ENCODE measurements at places on chromosomes 5 and 9.

GRCh38 chr9:113564498-113565237, 101.1 kb downstream of the RGS3 start:
- DNase-seq: no peak

- no peak for DNase-seq
Observed at GRCh38 chr5:154320224-154321089, 125.3 kb upstream of the SAP30L start.

DNA sequence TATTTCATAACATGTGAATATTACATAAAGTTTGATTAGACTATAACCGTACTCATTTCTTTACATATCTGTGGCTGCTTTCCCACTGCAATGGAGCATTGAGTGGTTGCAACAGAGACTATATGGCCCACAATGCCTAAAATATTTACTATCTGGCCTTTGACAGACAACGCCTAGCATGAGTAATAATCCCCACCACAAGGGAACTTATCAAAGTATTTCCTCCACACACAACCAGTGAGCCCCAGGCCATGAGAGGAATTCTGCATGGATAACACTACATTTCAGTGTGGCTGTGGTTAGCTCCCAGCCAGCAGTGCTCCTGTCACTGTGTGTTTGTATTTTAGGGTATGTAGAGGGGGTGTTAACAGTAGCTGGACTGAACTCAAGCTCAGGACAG, 54.8 kb downstream of the FAM81B start:
- DNase-seq: peak; percentile 22

DNA sequence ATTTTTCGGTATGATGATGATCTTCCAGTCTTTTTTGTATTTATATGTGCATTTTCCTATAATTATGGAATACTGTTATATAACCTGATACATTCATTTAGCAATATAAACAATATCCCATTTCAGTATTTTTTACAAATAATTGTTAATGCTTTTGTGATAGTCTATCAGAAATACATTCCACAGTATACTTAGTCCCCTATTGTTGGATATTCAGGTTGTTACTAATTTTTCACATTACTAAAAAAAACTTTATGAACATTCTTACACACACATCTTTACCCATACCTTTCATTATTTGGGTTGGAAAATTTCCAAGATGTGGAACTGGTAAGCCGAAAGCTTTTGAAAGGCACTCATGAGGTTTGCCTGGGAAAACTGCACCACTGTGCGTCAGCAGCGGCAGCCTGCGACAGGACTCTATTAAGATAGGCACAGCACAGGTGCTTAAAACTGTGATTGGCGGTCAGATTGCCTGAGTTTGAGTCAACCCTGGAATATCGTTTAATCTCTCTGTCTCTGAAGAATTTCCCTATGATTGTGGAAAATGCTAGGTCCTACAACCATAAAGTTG, 147.5 kb upstream of the ERCC6L2 start:
- no peak for DNase-seq

GRCh38 chr9:13324988-13325387, 45.5 kb upstream of the MPDZ start:
- no peak for DNase-seq

GRCh38 chr5:53411388-53411787, 69.0 kb upstream of the FST start:
- no peak for DNase-seq

DNA sequence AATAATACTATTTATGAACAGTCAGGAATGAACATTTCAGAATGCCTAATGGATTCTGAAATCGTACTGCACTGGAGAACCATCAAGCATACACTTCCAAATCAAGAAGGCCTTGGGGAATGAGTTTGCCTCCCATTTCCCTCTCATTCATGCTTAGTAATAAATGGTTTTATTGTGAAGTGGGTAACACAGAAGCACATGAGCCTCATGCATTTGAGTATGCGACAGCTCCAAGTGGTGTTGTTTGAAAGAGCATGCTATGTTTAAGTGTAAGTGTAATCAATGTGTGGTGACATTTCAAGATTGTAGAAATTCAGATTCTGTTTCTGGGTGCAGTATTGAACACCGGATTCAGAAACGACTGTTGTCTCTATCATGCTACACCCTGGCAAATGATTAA, 60.0 kb downstream of the SGCD start:
- no peak for DNase-seq

GRCh38 chr9:89514337-89514736, 16.4 kb upstream of the SEMA4D start:
- no peak for DNase-seq
